Neuronal stem cell (in vitro differentiated cells): ENCODE measurements at places on chromosomes 11 and 22.

DNA sequence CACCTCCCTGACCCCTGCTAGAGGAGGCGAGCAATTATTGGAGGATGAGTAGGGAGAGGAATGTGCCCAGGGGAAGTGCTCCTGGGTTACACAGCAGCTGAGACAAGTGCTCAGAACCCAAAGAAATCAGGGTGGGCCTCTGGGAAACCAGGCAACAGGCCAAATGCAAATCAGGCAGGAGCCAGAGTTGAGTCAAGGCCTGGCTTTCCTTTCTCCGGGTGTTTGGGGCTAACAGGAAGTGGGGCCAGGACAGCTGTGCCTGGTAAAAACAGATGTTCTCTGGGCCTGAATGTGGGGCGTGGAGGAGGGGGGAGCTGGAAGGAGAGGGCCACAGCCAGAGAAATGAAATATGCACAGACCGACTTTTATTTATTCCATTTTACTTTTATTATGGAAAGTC lies 22.0 kb downstream of the MFNG start:
- no peak for DNase-seq

DNA sequence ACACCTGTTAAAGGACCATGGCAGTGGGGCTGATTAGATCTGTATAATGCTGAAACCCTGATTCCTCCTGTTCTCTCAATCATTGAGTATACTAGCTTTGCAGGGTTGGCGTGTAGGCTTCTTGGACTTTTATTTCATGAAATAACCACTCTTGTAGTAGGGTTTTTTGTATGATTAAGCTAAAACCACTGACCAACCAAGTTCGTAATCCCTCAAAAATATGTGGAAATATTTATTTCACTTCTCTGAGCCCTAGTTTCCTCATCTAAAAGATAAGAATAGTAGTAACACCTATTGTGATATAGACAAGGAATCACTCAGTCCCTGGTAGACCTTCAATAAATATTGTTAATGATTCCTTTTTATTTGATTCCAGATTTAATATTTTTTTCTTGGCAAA lies 4.2 kb downstream of the API5 start:
- no peak for DNase-seq

DNA sequence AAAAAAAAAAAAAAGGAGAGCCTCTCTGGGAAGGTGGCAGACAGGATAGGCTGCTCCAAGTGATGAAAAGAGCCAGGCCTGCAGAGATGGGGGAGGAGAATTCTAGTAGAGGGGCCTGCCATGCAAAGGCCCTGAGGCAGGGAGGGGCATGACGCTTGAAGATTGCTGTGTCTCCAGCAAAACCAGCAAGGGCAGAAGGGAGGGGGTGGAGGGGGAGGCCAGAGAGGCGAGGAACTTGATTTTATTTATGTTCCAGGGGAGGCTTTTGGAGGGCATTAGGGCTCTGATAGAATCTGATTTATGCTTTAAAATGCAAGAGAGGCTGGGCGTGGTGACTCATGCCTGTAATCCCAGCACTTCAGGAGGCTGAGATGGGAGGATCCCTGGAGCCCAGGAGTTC lies 16.7 kb upstream of the PACSIN2 start:
- DNase-seq, result no peak

DNA sequence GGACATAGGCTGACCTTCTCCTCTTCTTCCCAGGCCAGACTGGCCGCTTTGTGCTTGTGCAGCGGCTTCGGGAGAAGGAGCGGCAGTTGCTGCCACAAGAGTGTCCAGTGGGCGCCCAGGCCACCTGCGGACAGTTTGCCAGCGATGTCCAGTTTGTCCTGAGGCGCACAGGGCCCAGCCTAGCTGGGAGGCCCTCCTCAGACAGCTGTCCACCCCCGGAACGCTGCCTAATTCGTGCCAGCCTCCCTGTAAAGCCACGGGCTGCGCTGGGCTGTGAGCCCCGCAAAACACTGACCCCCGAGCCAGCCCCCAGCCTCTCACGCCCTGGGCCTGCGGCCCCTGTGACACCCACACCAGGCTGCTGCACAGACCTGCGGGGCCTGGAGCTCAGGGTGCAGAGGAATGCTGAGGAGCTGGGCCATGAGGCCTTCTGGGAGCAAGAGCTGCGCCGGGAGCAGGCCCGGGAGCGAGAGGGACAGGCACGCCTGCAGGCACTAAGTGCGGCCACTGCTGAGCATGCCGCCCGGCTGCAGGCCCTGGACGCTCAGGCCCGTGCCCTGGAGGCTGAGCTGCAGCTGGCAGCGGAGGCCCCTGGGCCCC lies 1.4 kb downstream of the RASSF7 start:
- DNase-seq, result no peak

GRCh38 chr11:44709281-44709562 lies 17.5 kb upstream of the TSPAN18 start:
- DNase-seq, result no peak

GRCh38 chr11:134261626-134262488 lies 8.5 kb downstream of the ACAD8 start:
- DNase-seq, result no peak

GRCh38 chr11:24687531-24688147 lies 190.8 kb downstream of the LUZP2 start:
- no peak for DNase-seq

DNA sequence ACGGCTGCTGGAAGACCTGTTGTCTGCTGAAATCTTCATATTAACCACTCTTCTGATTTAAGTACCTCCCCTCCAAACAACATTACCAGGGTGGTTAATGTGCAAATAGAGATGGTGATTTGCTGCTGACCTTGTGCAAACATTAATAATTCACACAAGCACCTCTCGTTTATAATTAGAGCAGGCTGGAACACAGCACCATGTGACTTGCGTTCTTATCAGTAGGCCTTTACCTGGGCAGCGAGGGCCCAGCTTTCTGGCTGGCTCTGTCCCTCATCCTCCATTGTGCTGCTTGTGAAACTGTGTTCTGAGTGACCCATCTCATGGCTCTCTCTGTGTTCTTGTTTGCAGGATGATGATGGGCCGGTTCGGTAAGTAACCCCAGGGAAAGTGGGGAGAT lies 41.0 kb upstream of the PARVG start:
- no peak for DNase-seq

GRCh38 chr11:61830237-61831105 lies 2.4 kb downstream of the FADS2 start:
- DNase-seq, result no peak

GRCh38 chr22:40220316-40221054 lies 42.8 kb downstream of the TNRC6B start:
- DNase-seq, result no peak

DNA sequence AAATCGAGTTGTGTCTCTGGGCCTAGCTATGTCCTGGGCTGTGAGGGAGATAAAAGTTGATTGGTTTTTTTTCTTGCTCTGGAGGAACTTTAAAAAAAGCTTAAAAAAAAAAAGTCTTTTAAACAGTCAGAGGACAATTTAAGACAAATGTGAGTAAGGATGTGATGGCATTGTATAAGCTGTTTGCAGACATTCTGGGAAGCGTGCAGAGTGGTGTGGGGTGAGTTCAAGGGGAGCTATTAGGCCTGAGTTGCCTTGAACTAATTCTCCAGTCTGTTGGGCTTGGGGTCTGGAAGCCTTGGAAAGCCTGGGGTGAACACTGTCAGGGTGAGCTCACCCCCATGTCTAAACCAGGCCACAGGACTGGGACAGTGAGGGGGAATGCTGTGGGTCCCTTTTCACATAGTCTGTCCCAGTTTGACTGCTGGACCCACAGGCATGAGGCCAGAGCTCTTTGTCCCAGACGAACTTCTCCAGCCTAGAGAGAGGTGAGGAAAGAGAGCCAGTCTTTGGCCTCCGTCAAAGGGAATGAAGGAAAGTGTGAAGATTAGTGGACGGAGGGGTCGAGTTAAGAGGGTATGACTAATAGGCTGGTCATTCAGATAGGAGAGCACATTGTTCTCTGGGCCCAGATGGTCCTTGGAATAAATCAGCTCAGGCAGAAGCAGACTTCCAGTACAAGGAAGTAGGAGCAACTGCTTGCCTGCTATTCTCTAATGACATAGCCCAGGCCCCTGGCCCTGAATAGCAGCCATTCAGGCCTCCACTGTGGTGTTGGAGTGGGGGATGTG lies 76.4 kb upstream of the NNMT start:
- DNase-seq, result peak; percentile 64

GRCh38 chr22:34973016-34973415 lies 92.9 kb upstream of the ISX start:
- no peak for DNase-seq

GRCh38 chr11:133720951-133721350 lies 124.4 kb downstream of the SPATA19 start:
- DNase-seq, result no peak
